Activated CD4-positive, alpha-beta T cell treated with anti-CD3 and anti-CD28 coated beads for 4 hours (primary cell): ENCODE measurements at places on chromosomes 5 and 9.

- no peak for DNase-seq
These were observed 345 bp upstream of the PRRC1 start for GRCh38 chr5:127517110-127517479.

- no peak for DNase-seq
These were observed 99.3 kb downstream of the NNT start for GRCh38 chr5:43702293-43702692.

GRCh38 chr9:34338665-34339385, 9.5 kb downstream of the NUDT2 start:
- no peak for DNase-seq

- no peak for DNase-seq
These were observed 86.8 kb downstream of the LHX2 start for GRCh38 chr9:124098141-124098905.

DNA sequence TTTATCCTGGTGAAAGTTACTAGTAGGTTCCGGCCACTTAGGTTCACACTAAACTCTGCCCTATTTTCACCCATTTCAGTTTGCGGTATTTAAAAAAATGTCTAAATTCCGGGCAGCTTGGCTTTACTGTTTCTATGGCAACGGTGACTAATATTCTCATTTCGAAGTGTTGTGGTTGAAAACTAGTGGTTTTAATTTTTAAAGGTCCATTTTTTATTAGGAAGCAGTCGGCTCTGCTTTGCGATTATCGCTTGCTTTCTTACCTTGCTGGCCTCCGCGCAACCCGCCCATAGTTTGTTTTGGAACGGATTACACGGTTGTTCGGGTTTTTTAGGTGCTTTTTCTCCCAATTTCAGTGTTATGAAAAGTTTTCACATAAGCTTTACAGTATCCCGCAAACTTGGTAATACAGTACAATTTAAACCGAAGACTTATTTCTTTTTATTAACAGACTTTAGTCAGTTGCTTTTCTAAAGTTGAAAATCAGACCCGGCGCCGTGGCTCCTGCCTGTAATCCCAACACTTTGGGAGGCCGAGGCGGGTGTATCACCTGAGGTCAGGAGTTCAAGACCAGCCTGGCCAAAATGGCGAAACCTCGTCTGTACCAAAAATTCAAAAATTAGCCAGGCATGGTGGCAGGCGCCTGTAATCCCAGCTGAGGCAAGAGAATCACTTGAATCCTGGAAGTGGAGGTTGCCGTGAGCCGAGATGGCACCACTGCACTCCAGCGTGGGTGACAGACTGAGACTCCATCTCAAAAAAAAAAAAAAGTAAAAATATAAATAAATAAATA, 1.6 kb downstream of the KDM4C start:
- peak; percentile 24 for DNase-seq

GRCh38 chr5:163105456-163105855, 331.9 kb upstream of the CCNG1 start:
- no peak for DNase-seq

DNA sequence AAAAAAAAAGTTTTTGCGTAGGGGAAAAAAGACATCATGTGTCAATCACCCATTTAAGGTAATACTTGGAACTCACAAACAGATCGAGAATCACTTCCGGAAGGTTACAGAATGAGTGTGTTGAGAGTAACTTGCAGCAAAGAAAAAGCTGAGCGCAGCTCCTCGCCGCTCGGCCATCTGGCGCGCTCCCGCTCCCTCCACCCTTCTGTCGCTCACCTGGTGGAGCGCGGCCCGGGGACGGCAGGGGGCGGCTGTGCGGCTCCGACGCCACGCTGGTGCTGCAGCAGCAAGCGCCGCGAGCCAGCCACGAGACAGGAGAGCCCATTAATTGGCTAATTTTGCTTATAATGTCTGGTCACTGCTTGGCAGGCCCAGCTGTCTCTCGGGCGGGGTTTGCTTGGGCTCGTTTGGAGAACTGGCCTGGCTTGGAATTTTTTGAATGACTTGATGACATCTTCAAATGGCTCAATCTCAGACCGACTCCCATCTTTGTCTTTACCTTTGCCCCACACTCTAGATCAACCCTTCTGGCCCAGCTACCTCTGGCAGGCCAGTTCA, 601.8 kb downstream of the CCDC171 start:
- no peak for DNase-seq

- DNase-seq: no peak
These were observed 152.9 kb downstream of the AUH start for GRCh38 chr9:91208837-91209236.

GRCh38 chr5:635306-636055, 23.3 kb downstream of the CEP72 start:
- DNase-seq: no peak

- no peak for DNase-seq
These were observed 63.5 kb upstream of the PUM3 start for GRCh38 chr9:2907411-2907810.

- DNase-seq: no peak
These were observed 651 bp downstream of the TTC1 start for GRCh38 chr5:160009591-160009989.

DNA sequence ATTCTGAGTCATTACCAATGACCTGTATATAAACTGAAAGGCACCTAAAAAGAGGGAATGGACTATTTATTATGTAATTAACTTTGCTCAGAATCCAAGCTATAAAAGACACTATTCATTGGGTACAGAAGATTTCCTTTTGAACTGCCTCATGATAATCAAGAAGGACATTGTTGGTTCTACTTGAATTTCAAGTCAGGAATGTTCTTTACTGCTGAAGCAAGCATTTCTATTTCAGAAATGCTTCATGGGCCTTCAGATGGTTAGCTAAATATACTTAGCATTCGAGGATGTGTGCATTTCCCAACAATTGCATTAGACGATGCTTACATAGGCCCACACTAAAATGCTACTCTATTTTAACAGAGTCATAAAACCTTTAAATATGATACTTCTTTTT, 658.2 kb upstream of the DMAC1 start:
- no peak for DNase-seq

GRCh38 chr5:72359886-72360285, 39.7 kb downstream of the PTCD2 start:
- DNase-seq: no peak
